Stimulated activated CD8-positive, alpha-beta memory T cell treated with anti-CD3 and anti-CD28 coated beads, Interleukin-7, amount 100 ng/mL, for 48 hours (primary cell): ENCODE measurements at places on chromosomes 6 and 20.
A peak's percentile ranks its signal among the peaks of the same experiment; 100 is the strongest.

GRCh38 chr6:138856654-138857053 lies 60.8 kb downstream of the ECT2L start:
- DNase-seq, result no peak

GRCh38 chr20:19212469-19212815 lies at the start of gene SLC24A3:
Gene SLC24A3, plus strand, starts transcription at chr20:19212642.
- DNase-seq, result no peak

DNA sequence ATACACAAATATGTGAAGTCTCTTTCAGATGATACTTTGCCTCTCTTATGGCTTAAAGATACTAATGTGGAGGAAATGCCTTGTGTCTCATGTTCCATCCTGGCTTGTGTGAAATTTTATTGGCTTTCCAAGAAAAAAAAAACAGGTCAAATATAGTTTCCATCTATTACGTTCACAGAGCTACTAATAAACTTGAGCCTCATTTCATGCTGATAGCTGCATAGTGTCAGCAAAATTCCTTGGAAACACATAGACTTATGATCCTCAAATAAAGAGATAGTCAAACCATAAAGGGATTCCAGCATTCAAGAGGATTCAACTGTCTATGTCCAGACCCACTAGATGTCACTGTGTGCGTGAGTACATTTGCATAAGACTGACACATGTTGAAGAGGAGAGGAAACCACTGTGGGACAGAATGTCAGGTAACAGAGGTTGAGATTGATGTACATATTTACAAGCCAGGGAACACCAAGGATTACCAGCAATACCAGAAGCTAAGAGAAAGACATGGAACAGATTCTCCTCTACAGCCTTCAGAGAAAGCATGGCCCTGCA lies 266.6 kb downstream of the COL12A1 start:
- no peak for DNase-seq

DNA sequence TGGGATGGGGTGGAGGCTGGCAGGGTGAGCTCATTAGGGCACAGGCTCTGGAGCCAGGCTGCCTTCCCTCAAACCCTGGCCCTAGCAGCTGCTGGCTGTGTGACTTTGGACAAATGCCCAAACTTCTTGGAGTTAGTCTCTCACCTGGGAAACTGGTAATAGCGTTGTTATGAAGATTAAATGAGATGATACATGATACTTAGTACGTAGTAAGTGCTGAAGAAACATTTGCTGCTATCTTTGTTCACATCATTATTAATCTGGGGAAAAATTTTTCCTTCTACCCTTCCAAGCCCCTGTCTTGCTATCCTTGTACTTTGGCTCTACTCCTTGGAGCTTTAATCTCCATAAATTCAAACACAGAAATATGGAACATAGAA lies 22.3 kb upstream of the PPARD start:
- DNase-seq, result no peak

DNA sequence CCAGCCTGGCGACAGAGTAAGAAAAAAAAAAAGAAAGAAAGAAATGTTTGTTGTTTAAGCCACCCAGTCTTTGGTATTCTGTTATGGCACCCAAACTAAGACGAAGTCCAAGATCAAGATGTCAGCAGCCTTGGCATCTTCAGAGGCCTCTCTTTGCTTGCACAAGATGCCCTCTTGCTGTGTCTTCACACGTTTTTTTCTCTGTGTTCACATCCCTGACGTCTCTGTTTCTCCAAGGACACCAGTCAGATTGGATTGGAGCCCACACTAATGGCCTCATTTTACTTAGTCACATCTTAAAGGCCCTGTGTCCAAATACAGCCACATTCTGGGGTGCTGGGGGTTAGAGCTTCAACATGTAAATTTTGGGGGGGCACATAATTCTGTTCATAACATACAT lies 380.9 kb downstream of the GJA1 start:
- no peak for DNase-seq

DNA sequence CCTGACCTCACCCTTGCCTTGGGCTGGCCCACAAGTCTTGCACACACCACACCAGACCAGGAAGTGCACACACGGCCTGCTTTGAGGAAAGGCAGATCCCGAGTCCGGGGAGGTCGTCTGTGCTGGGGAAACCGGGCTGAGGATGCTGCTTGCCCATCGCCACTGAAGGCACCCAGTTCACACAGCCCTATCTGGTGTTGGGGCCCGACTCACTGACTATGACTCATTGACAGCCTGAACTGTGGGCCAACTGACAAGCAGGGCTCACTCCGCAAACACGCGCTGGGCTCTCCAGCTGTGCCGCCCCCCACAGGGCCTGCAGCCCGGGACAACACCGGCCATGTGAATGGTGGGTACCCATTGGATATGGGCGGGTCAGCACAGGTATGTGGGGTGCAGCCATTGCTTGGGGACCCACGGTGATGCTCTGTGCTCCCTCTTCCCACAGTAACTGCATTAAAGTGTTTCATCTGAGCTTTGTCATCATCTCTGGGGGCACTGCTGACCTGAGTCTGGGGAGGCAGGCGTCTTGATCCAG lies 1.6 kb downstream of the SAMD10 start:
- peak; percentile 75 for DNase-seq

- DNase-seq, result no peak
Measured at GRCh38 chr6:143040018-143040417, 20.7 kb upstream of the AIG1 start.

- DNase-seq, result no peak
Measured at GRCh38 chr6:16819752-16820151, 58.5 kb upstream of the ATXN1 start.

DNA sequence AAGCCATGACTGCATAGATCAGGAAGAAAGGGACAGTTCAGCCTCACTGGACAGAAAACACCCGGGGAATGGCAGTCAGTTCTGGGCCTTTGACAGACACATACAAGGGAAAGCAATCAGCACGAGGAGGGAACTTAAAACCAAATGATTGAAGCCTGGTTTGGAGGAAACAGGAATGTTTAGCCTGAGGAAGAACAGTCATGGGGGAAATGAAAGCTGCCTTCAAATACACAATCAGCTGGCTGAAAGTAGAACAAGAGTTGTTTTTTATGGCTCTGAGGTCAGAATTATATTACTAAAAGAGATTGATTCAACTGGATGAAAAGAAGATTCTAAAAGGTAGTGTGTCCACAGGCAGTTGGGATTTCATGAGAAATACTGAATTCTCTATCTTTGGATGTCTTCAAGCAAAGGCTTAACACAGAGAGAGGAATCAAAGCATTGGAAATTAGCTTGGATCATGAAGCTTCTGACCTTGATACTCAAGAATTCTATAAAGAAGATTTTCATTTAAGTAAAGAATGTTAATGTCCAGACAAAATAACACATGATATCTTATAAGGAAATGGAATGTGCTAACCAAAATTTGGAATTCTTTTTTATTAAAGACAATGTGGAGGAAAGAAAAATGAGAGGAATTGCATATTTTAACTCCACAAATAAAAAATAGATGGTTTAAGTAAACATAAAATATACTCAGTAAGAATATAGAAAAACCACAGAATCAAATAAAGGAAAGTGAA lies 216.6 kb downstream of the IBTK start:
- no peak for DNase-seq

- no peak for DNase-seq
Measured at GRCh38 chr6:73548458-73549446, 27.9 kb upstream of the EEF1A1 start.

DNA sequence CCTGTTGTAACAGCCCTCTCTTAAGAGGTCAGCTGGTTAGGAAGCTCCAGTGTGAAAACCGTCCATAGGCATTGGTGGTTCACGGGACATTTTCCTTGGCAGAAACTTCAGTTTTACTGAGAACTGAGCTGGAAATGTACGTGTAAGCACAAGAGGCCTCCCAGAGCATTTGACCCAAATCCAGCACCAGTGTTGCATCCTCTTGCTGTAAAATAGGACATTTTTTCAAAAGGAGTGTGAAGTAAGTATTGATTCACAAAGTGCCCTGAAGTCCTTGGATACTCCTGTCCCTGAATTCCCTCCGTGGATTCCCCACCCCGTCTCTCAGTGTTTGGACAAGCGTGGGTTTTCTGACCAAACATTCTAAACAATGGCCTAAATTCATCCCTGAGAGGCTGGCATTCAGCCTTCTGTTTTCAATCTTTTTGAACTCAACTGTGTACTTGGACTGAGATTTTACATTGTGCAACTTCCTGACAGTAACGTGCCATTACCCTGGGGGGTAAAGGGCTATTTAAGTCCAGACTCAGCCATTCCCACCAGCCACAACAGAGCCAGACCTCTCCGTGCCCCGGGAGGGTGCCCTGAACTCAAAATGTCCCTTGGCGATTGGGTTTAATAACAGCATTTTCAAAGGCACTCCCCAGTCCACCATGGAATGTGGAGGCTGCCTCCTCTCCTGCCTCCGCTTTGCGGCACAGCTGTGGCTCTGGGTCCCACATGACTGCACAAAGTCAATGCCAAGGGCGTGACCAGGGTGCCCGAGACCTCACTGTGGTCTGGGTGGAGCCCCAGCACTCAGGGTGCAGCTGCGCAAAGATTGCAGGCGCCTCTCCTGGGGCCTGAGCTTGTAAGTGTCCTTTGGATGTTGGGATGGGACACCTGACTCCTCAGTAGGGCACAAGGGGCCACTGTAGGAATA lies 92.7 kb upstream of the AFDN start:
- no peak for DNase-seq

DNA sequence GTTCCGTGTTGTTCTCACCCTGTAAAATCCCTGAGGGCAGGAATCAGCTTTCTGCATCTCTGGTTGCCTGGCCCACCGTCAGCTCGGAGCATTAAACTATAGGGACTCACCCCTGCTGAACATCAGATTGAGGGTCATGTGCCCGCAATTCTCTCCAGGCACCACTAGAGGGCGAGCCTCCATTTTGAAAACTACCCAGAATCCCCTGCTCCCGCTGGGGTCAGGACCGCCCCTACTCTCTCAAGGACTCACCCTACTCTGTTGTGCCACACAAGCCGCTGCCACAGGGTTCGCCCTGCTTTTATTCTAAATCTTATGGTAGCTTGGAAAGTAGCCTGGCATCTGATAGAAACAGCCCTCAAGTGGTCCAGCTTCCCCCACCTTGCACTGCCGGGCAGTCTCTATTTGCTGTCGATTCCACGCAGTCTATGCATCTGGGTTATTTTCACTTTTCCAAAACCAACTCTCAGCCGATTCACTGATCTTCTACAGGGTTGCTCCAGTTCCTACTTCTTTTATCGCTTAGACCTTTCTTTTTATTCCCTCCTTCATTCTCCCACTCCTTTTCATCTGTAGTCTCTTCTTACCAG lies 244.1 kb upstream of the QKI start:
- DNase-seq, result no peak

DNA sequence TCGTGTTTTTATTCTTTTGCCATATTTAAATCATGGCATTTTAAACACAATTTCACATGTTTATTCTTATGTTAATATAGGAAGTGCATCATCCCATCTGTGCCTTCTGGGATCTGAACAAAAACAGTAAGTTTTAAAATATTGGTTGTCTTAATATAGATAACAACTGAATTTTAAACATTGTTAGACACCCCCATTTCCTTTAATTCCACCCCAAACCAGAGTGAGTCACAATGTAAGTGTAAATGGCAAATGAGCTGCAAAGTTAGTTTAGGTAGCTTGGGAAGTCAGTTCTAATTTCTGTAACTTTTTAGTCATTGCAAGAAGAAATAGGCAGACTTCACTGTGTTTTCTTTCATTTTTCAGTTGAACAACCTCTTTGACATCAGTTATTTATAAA lies 108.0 kb downstream of the ADGRG6 start:
- DNase-seq, result no peak

DNA sequence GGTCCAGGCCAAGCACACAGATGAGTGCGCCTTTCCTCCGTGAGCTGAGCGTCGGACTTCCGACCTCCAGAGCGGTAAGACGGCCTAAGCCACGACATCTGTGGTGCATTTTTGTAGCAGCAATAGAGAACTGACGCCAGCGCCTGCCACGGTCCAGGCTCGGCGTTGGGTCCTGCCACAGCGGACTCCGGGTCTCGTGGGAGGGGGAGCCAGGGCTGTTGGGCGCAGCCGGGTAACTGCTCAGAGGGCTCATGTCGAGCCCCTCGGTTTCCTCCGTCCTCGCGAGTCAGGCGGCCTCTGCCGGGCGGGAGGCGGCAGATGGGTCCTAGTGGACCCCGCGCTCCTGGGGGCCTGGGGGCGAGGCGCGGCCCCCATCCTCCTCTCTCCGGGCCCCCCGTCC lies 216.1 kb downstream of the QKI start:
- DNase-seq, result no peak

GRCh38 chr6:133644892-133645619 lies 243.9 kb upstream of the TCF21 start:
- no peak for DNase-seq

- no peak for DNase-seq
Measured at GRCh38 chr6:158751921-158752320, 67.2 kb downstream of the EZR start.

GRCh38 chr20:10590950-10591671 lies 82.7 kb downstream of the JAG1 start:
- no peak for DNase-seq

GRCh38 chr6:56019973-56020372 lies 144.6 kb upstream of the BMP5 start:
- DNase-seq, result no peak

GRCh38 chr20:25198663-25199383 lies 3.3 kb downstream of the ENTPD6 start:
- no peak for DNase-seq

DNA sequence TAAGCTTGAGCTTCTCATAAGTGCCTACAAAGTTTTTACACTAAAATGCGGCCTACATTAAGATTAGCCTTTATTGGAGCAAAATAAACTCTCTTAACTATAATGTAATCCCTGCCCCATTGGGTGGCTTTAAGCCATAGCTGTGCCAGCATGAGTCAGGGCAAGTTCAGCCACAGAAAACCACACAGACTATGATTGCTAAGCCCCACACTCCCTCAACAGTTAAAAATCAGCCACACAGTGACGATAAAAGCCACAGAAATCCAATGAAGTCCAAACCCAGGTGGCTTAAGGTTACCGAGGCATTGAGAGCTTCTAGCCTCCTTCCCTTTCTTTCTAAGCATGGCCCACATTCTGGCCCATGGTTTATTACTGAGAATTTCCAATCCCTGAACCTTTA lies 61.6 kb downstream of the GRM1 start:
- no peak for DNase-seq

DNA sequence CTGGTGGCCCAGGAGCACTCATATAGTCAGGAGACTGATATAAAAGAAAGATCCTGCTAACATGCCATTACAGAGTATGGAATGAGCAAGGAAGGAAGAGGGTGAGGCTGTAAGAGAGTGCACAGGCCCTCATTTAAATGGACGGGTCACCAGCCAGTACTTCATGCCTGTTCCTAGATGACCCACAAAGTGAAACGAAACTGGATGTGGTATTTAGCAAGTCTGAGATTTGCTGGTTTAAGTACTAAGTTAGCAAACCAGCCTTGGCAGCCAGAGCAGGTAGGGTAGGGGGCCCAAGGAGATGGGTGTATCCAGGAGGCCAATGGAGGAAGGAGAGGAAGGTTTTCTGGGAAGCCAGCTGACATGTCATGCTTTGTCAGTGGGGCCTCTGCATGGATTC lies 15.9 kb downstream of the NT5E start:
- DNase-seq, result no peak
